ENCODE measurements at places on chromosomes 11 and 22.

DNA sequence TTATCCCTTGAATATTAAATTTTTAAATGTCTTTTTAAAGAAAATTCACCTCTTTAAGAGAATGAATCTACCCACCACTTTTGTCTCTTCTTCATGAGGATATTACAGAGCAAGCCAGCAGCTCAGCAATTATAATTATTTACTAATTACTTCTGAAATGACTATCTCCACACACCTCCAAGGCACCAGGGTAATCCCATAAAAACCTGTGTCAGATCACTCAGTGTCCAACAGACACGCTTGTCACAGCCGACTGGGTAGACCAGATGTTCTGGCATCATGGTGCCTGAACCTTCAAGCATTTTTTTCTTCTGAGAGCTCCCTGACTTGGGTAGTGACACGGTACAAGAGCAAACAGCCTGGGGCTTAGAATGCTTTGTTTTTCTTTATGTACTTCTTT lies 61.4 kb downstream of the EFCAB6 start:
- DNase-seq = peak; percentile 58

DNA sequence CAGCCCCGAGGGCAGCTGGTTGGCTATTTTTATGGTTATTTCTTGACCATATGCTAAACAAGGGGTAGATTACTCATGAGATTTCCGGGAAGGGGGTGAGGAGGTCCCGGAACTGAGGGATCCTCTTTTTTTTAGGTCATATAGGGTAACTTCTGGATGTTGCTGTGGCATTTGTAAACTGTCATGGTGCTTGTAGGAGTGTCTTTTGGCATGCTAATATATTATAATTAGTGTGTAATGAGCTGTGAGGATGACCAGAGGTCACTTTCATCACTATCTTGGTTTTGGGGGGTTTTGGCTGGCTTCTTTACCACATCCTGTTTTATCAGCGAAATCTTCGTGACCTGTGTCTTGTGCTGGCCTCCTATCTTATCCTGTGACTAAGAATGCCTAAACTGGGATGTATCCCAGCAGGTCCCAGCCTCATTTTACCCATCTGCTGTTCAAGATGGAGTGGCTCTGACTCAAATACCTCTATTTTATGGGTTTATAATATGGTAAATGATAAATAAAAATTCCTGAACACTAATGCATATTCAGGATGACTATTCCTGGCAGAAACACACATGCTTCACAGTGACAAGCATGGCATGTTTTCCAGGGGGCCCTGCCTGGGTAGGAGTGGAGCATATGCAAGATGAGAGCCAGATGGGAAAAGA lies 11.2 kb downstream of the KREMEN1 start:
- DNase-seq = no peak

- no peak for DNase-seq
Observed at GRCh38 chr11:44437122-44437521, 127.2 kb upstream of the ALX4 start.

- no peak for DNase-seq
Observed at GRCh38 chr11:125215976-125216375, 51.4 kb downstream of the PKNOX2 start.

- DNase-seq = no peak
Observed at GRCh38 chr11:44928816-44929215, 21.9 kb downstream of the TP53I11 start.

- no peak for DNase-seq
Observed at GRCh38 chr11:62832336-62833234, at the start of gene TEX54. TEX54 (minus strand) TSS chr11:62832841.

- no peak for DNase-seq
Observed at GRCh38 chr11:103047837-103048236, 44.1 kb downstream of the DCUN1D5 start.

GRCh38 chr22:23709107-23709506 lies 18.3 kb downstream of the RGL4 start:
- no peak for DNase-seq

- no peak for DNase-seq
Observed at GRCh38 chr11:58068655-58069054, 37.9 kb downstream of the OR6Q1 start.

- no peak for DNase-seq
Observed at GRCh38 chr11:62544581-62545436, 1.8 kb downstream of the AHNAK start.
